ENCODE measurements at places on chromosomes 5 and 9.

- peak; percentile 41 for DNase-seq
These were observed 71.5 kb upstream of the RPS23 start for GRCh38 chr5:82349652-82350051.

DNA sequence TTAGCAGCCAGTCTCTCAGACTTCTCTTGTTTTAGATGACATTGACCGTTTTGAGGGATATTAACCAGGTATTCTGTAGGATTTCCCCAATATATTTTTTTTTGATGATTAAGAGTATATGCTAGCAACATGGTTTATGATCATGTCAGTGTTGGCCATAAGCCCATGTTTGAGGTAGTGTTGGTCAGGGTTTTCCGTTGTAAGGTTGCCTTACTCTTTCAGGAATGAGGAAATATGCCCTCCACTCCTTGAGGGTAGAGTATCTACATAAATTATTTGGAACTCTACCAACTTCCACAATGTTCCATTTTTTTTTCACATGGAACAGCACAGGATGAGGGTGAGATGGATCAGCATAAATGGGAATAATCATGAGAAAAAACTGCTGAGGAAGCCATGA, 188.4 kb upstream of the PRDM9 start:
- DNase-seq, result no peak

- DNase-seq, result peak; percentile 74
These were observed 10.7 kb downstream of the SLC25A25 start for GRCh38 chr9:128078504-128079434.

DNA sequence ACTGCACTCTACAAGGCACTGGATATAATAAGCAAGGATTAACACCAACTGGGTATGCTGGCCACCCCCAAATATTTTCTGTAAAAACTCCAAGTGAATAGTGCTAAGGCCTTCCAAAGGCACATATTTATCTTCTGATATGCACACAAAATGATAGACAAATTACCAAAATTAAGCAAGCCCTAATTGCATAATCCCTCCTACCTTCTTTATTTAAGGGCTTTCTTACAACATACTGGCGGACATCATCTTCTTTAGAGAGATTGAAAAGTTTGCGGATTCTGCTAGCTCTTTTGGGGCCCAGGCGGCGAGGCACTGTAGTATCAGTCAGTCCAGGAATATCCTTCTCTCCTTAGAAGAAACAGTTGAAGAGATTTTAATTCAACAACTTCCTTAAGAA, 1.9 kb downstream of the RPS6 start:
- no peak for DNase-seq

DNA sequence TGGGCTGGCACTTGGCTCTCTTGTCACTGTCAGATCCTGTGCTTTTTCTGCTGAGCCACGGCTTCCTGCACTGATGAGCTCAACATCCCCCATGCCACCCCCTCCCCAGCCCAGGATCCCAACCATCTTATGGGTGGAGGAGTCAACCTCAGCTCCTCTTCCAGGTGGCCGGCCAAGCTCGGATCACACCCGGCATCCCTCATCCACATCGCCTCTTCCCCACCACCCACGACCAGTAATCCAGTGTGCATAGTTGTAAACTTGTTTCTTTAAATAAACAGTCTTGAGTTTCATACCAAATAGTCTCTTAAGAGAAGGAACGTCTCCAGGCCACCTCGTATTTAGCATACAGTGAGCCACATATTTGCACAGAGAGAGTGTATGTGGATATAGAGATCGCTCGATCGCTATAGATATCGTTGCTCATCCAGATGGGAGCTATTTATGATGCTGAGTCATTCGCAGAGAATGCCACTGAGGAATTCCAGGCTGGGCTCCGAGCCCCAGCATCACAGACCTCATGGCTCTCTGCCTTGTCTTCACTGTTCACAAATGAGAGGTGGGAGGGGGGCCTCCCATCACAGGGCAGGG, 61.8 kb upstream of the CPLX2 start:
- DNase-seq, result peak; percentile 46

- peak; percentile 21 for DNase-seq
These were observed 4.1 kb downstream of the NFIL3 start for GRCh38 chr9:91419222-91420191.
